ENCODE measurements at places on chromosomes 5 and 9. TPM values are rescaled to one million over a fixed set of nuclear protein-coding genes. Genes with fewer than 3 reads are reported as not detected.

Gene ARHGEF28
- 11.8 TPM for polyA plus RNA-seq

Gene CNTNAP3B
- polyA plus RNA-seq = 14.1 TPM

Gene MAMDC2
- polyA plus RNA-seq = 7.9 TPM

Gene TEX48
- 0.33 TPM for polyA plus RNA-seq

Gene DNAJC21
- polyA plus RNA-seq = 60.9 TPM

Gene ERGIC1
- polyA plus RNA-seq = 112 TPM

Gene TCERG1
- 139 TPM for polyA plus RNA-seq

Gene COL15A1
- 1.7 TPM for polyA plus RNA-seq

Gene GPR150
- not detected for polyA plus RNA-seq

Gene CCDC187
- polyA plus RNA-seq = 1.7 TPM

Gene SLC6A3
- polyA plus RNA-seq = 1.5 TPM

Gene SCAI
- polyA plus RNA-seq = 16.5 TPM

Gene QRFP
- 0.25 TPM for polyA plus RNA-seq

Gene PROB1
- 0.65 TPM for polyA plus RNA-seq

Data from right lung (tissue), 10 donors.